Midbrain (tissue), 1 donor: ENCODE measurements at places on chromosomes 16 and 17.

DNA sequence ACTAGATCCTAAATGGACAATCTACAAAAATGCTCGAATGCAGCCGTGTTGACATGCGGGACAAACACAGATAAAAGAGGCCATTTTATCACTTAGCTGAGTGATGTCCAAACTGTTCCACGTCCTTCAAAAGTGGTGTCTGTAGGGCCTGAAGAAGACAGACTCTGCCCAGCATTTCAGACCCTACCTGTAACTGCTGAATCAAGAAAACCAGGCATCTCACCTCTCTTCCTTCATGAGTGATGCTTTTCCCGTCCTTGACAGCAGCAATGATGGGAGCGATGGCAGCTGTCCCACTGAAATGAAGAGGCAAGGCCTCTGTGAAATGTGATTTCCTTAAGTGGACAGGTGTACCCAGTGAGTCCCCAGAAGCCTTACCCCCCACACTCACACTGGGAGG, 12.3 kb downstream of the ELAC2 start:
- no peak for DNase-seq

DNA sequence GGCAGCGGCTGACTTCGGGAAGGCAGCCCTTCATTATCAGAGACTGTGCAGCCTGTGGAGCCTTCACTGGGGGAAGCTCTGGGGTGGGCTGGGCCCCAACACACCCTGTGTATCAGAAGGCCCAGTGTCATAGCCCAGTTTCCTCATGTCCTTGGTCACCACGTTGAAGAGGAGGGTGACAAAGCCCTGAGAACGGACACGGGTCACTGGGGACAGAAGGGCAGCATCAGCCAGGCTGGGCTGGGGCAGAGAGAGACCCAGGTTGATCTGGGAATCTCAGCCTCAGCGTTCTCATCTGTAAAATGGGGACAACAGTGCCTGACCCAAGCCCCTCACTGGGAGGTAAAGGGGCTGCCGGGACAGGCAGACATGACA, 19.3 kb downstream of the B9D1 start:
- no peak for DNase-seq

DNA sequence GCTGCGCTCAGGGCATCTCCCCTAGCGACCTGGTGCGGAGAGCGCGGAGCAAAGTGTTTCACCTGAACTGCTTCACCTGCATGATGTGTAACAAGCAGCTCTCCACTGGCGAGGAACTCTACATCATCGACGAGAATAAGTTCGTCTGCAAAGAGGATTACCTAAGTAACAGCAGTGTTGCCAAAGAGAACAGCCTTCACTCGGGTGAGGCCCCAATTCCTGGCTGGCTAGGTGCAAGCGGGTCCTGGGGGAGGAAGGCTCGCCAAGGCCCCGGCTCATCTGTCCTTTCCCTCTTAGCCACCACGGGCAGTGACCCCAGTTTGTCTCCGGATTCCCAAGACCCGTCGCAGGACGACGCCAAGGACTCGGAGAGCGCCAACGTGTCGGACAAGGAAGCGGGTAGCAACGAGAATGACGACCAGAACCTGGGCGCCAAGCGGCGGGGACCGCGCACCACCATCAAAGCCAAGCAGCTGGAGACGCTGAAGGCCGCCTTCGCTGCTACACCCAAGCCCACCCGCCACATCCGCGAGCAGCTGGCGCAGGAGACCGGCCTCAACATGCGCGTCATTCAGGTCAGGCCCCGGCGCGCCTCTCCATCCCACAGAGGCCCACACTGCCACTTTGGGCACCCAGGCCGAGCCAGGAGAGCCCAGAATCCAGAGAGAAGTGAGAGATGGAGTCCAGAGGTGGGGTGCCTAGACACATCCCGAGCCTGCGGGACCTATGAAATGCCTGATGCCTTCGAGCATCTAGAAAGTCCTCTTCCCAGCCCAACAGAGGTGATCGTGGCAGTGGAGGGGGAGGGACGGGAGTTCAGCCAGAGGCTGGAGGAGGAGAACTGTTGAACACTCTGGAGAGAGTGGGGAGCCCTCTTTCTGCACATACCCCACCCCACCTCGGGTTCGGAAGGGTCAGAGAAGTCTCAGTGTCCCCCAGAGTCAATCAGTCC, 3.3 kb downstream of the LHX1 start:
- no peak for DNase-seq

DNA sequence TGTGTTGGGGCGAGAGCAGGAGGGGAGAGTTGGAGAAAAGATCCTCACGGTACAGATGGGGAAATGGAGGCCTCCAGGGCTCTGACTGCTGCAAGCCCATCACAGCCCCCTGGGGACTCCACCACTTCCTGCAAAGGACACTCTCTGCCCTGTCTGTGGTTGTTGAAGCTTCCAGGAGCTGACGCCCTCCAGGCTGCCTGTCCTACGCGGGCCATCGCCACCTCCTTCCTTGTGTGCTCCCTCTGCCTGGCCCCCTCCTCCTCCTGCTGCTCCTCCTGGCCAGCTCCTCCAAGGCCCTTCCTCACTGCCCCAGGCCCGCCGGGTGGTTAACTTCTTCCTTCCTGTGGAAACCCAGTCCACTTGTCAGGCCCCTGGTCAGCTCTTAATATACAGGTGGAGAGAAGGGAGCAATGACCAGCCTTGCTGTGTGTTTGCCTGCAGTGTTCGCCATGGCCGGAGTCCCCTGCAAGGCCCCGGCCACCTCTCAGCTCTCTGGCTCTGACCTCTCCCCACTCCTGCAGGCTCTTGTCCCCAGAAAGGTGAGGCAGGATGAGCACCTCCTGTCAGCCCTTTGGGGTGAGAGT, 18.4 kb upstream of the STAC2 start:
- DNase-seq: no peak

GRCh38 chr16:64403352-64403751, 718.5 kb downstream of the CDH11 start:
- DNase-seq: no peak
